ENCODE measurements at places on chromosomes 5 and 9. TPM values are rescaled to one million over a fixed set of nuclear protein-coding genes. Genes with fewer than 3 reads are reported as not detected.

The HTR4 gene
- not detected for polyA plus RNA-seq

The BOD1 gene
- 124 TPM for polyA plus RNA-seq

The ADAMTS19 gene
- polyA plus RNA-seq: 4.4 TPM

The RANBP17 gene
- 8.2 TPM for polyA plus RNA-seq

The ADGRD2 gene
- polyA plus RNA-seq: 0.11 TPM

The CARD9 gene
- 1.2 TPM for polyA plus RNA-seq

DNA sequence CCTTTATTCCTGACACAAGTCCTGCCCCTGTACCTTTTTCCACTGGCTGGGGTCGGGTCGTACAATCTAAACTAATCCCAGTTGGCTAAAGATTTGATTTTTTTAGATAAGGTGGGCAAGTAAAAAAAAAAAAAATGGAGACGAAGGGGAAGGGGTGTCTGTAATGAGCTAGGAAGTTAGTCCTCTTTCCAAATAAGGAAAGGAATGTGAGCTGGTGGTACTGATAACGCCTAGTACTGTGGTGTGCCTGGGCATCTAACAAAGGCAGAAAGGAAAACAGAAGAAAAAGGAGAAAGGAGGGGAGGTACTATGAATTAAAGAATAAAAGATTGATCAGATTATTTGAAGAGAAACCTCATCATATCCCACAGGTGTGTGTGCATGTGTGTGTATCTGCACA is 21.3 kb downstream of the PRDM9 start:
- no peak for DNase-seq

DNA sequence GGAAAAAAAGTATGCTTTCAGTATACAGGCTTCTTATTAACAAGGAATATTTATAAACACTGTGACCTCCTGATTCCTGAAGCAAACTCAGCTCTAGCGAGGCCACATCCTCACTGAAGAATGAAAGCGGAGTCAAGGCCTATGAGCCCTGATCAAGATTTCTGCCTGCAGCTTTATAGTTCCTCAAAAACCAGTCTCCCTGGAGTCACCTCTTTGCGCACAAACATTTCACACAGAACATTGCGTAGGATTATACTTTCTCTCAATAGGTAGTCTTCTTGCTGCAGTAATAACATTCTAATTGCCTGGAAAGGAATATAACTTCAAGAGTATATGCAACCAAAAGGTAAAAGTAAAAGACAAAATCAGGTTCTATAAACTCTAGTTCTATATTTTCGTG is 62.9 kb downstream of the SLC24A2 start:
- DNase-seq: no peak

- no peak for DNase-seq
Observed at GRCh38 chr9:27154908-27155307, 45.9 kb downstream of the TEK start.

GRCh38 chr9:109336409-109336808 is 15.6 kb upstream of the EPB41L4B start:
- no peak for DNase-seq

DNA sequence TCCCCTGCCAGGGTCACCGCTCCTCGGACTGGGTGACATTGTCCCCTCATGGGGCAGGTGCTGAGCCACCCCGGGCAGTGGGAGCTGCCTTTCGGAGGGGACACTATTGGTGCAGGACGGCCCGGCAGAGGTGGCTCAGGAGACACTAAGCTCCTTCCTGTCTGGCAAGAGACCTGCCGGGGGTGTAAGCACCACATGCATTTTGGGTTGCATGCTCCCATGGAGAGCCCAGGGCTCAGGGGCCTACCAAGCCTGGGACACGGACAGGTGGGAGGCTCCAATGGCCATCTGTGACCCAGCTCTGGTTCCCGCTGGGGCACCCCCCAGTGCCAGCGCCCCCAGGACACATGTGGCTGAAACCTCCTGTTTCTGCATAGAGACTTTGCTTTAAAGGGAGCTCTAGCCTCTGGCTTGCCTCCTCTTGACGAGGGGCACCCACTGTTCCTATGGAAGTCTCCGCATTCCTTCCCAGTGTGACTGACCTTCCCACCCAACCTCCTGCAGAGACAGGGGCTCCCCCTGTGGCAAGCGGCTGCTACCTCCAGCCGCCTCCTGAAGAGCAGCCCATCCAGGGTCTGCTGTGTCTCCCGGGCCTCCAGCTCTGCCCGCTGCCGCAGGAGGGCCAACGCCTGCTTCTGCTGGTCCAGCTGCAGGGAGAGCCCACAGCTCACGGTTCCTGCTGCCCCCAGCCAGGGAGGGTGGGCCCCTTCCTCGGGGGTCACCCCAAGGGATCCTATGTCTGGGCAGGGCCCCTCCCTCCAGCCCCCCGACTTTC is 28.1 kb downstream of the CCDC187 start:
- DNase-seq: no peak

All from left renal pelvis (tissue), 4 donors.